Right lung (tissue), 10 donors: ENCODE measurements at places on chromosomes 4 and X. TPM values are rescaled to one million over a fixed set of nuclear protein-coding genes. Genes with fewer than 3 reads are reported as not detected.

Gene STBD1
- polyA plus RNA-seq, result 2.0 TPM

- no peak for DNase-seq
Observed at GRCh38 chr4:70099206-70099605, 49.0 kb downstream of the HTN1 start.

DNA sequence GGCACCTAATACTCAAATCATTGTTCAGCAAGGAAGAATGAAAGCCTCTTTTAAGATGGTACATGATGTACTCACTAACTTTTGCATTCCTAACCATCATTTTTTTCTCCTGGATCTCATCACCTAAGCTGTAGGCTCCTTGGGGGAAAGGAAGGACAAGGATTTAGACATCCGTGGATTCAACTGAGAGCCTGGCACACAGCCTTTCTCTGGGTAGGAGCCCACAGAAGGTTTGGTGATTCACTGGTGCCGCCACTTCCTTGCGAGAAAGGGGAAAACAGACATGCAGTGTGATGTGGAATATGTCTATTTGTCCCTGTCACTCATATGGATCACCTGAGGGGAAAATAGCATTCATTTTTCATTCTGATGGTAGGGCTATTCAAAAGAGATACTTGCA is 147.3 kb downstream of the PCDH7 start:
- DNase-seq, result no peak

- DNase-seq, result no peak
Observed at GRCh38 chr4:155954118-155954685, 536 bp upstream of the CTSO start.

- DNase-seq, result no peak
Observed at GRCh38 chr4:39700554-39700953, 2.6 kb downstream of the UBE2K start.

Gene BMP3
- 72.9 TPM for polyA plus RNA-seq

DNA sequence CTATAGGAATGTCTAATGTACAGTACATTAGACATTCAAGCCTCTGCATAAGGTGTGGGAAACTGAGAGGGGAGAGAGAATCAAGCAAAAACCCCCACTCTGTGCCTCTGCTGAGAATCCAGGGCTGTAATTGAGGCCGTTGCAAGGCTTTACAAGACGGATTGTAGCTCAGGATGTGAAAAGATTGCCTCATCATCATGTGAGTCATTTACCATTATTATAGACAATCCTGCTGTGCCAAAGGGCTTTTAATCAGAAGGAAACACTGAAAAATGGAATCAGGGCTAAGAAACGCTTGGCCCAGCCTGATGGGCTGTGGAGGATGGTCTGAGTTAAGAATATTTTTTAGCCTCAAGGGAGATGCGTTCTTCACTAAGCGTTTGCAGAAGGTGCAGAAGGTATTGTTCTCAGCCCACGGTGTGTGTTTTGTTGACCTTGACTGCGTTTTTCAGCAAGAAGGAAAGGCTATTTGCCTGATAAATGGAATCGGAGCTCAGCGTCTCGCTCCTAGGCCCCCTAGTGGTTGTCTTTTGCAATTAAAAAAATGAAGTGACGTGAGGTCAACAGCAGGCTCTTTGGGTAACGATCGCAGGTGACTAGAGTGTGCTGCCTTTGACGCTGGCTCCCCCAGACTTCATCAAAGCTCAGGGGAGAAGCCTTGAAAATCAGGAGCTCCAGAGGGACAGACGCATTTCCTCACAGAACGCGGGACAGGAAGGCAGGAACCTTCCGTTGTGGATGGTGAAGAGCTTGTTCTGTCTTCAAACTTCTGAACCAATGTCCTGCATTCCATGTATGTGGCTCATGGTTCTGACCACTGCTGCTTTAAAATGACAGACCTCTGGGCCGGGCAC is 18.1 kb upstream of the CHRNA9 start:
- peak; percentile 75 for DNase-seq

Gene PCSK1N
- polyA plus RNA-seq, result 5.6 TPM

DNA sequence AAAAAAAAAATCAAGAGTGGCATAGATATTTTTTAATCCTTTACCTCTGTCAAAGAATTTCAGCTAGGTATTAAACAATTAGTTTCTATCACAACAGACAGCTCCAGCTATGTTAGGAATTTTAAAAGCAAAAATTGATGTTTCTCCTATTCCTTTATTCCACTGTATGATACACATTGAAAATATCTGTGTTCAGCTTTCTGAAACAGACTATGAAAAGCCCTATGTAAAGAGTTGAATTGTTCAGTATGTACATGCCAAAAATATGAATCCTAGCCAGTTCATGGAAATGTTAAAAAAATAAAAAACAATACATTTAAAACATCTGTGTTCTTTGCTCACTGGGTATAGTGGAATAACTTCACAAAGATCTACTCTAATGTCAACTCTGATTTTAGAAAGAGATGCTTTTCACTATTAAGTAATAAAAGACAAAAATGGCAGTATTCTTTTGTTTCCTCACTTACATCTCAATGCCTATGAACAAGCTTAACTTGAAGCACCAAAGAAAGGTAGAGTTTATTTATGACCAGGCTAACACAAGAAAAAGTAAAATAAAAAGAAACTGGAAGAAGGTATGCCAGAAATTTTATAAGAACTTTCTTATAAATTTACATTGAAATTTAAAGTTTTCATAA is 32.1 kb downstream of the FBXW7 start:
- no peak for DNase-seq

- DNase-seq, result no peak
Observed at GRCh38 chrX:47628982-47629381, 748 bp downstream of the CFP start.

Gene FAM9C
- 0.19 TPM for polyA plus RNA-seq

DNA sequence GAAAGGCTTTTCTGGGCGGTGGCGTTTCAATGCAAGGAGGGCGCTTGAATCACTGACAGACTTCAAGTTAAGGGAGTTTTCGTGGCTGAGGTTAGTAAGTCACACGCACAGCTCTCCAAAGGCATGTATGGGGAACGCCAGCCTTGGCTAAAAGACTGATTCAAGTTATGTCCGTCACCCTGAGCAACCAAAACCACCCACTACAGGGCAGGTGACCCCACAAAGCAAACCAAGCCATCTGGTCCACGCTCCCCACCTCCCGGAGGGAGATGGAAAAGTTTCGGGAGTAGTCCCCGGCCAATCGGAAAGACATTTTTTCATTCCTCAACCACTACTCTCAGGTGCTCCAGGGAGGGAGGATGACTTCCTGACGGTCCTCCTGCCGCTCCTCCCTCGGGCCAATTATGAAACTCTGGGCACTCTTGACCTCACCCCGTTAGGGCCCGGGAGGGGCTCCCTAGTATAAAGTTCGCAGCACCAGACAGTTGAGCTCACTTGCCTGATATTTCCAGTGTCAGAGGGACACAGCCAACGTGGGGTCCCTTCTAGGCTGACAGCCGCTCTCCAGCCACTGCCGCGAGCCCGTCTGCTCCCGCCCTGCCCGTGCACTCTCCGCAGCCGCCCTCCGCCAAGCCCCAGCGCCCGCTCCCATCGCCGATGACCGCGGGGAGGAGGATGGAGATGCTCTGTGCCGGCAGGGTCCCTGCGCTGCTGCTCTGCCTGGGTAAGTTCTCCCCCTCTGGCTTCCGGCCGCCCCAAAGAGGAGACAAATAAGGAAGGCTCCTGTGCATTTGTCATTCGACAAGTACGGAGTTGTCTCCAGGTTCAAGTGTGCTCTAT is at the start of gene EREG:
Gene EREG (plus strand): TSS at position 494 of the 840 bp plus-strand sequence. CDS start 164 bp downstream, at position 658.
- peak; percentile 5 for DNase-seq

DNA sequence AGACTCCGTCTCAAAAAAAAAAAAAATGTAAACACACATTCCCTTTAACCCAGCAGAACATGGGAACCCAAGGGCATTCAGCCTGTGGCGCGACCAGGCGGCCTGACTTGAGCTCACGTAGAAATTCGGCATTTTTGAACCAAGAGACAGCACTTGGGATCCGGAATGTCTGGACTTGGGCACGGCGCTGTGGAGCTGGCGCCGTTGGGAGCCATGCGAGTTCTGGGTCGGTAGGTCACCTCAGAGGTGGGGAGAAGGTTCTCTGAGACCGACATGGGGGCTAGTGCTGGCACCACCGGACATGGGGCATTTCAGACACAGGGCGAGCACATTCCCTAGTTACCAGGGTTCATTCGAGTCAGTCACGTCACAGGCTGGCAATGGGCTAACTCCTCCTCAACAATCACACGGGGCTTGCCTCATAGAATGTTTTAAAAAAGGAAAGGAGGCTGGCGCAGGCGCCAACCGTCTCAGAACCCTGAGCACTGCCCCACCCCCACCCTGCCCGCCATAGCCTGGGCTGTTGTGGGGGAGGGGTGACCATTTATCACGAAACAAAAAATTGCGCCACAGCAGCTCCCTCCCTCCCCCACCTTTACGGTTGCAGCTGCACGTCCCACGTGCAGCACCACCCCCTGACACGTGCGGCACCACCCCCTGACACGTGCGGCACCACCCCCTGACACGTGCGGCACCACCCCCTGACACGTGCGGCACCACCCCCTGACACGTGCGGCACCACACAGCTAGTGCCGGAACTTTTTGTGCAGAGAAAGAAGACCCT is at the start of gene TEX28:
Gene TEX28 (minus strand): TSS at position 334 of the 784 bp plus-strand sequence. CDS start 3,007 bp downstream, outside the sequence.
- no peak for DNase-seq

- DNase-seq, result no peak
Observed at GRCh38 chrX:133804072-133804471, 181.3 kb downstream of the GPC3 start.

DNA sequence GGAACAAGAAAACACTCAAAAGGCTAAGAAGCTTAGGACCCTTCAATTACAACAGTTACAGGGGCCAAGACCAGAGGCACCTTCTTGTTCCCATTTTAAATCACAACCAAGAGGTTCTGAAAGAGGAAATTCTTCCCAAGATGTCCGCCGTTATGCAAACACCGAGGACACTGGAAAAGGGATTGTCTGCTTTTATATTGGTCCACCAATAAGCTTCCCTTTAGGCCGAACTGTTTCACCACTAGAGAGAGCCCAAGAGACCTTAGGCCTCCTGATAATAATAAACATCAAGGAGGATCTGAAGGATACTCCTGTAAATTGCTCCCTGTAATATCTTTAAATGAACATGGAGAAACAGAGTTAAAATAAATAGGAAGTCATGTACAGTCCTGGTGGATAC is 92.6 kb upstream of the NLRP2B start:
- no peak for DNase-seq

- no peak for DNase-seq
Observed at GRCh38 chr4:1019729-1020470, 8.5 kb downstream of the FGFRL1 start.

Gene PLAC8
- 7.1 TPM for polyA plus RNA-seq

DNA sequence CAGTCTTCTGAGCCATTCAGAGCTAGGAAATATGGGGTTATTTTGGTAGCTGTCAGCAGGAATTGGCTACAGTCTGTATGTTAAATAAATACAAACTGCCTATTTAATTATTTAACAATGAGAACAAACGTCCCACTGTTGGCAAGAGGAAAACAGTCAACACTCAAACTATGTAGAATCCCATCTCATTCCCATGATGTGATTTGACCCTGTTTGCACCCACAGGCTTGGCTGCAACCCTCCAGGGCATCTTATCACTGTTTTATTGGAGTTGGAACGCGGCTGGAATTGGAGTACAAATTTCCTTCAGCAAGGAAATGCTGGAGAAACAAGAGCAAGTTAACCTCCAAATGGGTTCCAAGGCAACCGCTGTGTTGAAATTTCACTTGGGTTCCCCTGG is 124.0 kb downstream of the KIT start:
- peak; percentile 82 for DNase-seq

Gene USP26
- not detected for polyA plus RNA-seq

DNA sequence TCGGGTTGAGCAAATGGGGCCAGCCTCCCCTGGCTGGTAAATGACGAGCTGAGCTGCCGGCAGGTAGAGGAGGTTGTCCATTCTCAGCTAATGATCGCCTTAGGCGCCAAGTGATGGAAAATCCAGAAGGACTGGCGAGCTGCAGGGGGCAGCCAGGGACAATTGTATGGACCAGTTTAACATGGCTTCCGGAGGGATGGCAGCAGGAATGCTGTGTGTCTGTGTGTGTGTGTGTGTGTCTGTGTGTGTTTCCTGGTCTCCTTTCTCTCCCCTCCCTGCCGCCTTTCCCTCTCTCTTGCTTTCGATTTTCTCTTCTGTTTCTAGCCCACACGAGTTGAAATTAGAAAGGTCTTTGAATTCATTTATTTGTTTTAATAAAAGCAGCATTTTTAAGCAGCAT is 45.2 kb upstream of the BCOR start:
- no peak for DNase-seq

DNA sequence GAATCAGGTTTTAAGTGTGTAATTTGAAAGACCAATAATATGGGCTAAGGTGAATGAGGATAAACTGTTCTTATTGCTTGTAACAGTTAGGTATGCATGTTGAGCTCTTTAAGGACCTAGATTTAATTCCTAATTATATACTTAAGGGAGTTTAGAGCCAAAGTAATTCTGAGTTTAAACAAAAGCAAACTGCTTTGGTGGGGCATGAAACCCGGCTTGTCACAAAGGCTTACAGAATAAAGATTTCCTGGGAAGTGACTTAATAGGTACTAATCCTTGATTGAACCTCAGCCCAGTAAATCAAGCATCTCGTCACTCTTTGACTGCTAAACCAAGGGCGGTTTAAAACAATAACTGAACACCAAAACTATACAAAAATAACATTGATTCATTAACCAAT is 1324.2 kb downstream of the RPA4 start:
- no peak for DNase-seq

Gene ANXA10
- 0.33 TPM for polyA plus RNA-seq

Gene CRLF2
- 0.09 TPM for polyA plus RNA-seq

GRCh38 chr4:150694438-150694837 is 112.5 kb downstream of the MAB21L2 start:
- no peak for DNase-seq
